ENCODE measurements at places on chromosomes 12 and 14.

- DNase-seq: peak; percentile 26
These were observed 111.6 kb downstream of the PRICKLE1 start for GRCh38 chr12:42477941-42478340.

GRCh38 chr14:104871145-104871655, 6.1 kb downstream of the CEP170B start:
- DNase-seq: no peak

- DNase-seq: peak; percentile 79
These were observed 206.9 kb downstream of the PELI2 start for GRCh38 chr14:56324856-56325699.

GRCh38 chr12:45388545-45388944, 172.7 kb downstream of the ANO6 start:
- peak; percentile 67 for DNase-seq

- peak; percentile 85 for DNase-seq
These were observed 60.2 kb upstream of the ACTN1 start for GRCh38 chr14:69039288-69039628.

DNA sequence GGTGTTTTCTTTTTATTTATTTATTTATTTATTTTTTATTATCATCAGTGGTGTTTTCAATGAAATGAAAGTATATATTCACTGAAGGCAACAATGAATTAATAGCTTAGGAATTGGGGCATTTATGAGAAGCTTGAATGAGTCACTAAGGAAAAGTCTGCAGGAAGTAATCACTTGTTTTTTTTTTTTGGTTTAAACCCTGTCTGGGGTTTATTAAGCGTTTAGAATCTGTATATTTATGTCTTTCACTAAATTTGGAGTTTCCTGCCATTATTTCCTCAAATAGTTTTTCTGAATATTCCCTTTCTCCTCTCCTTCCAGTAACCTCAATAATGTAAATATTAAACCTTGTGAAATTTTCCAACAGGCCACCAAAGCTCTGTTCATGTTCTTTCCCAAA, 85.5 kb downstream of the TESC start:
- peak; percentile 52 for DNase-seq

- DNase-seq: no peak
These were observed 75.5 kb upstream of the CPSF6 start for GRCh38 chr12:69163681-69164362.
